ENCODE measurements at places on chromosomes 6 and 20. TPM values are rescaled to one million over a fixed set of nuclear protein-coding genes. Genes with fewer than 3 reads are reported as not detected.

Gene IL17F
- not detected for total RNA-seq

Gene RHAG
- total RNA-seq = 0.11 TPM

Gene PACRG
- 0.09 TPM for total RNA-seq

Gene TMC2
- total RNA-seq = not detected
